ENCODE measurements at places on chromosomes 7 and 10.

DNA sequence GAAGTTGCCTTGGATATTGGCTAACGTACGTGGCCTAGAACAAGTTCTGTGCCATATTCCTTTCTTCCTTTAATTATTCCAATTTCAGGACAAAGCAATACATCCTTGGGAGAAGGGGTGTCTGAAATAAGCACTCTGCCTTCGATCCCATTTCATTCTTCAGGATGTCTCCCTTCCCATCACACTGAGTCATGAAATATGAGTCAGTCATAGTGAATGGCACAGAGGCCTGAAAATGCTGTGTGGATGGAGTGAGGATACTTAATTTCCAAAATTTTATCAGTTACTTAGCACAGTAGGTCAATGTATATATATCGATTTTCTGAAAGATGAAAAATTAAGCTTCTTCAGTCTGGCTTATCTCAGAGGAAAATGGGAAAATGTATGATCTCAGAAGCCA, 19.5 kb downstream of the EVX1 start:
- DNase-seq, result no peak

DNA sequence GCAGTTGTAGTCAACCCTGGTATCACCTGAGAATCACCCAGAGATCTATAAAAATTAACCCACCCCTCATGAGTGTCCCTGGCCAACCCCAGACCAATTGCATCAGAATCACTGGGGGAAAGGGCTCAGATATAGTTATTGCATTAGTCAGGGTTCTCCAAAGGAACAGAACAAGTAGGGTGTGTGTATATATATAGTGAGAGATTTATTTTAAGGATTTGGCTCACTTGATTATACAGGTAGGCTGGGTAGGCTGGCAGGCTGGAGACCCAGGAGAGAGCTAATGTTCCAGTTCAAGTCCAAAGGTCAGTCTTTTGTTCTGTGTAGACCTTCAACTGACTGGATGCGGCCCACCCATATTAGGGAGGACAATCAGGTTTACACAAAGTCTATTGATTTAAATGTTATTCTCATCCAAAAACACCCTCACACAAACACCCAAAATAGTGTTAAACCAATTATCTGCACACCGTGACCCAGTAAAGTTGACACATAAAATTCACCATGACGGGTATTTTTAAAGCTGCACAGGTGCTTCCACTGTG, 372.9 kb upstream of the NFE2L3 start:
- no peak for DNase-seq

GRCh38 chr10:122013311-122013780, 24.4 kb downstream of the TACC2 start:
- DNase-seq, result no peak

DNA sequence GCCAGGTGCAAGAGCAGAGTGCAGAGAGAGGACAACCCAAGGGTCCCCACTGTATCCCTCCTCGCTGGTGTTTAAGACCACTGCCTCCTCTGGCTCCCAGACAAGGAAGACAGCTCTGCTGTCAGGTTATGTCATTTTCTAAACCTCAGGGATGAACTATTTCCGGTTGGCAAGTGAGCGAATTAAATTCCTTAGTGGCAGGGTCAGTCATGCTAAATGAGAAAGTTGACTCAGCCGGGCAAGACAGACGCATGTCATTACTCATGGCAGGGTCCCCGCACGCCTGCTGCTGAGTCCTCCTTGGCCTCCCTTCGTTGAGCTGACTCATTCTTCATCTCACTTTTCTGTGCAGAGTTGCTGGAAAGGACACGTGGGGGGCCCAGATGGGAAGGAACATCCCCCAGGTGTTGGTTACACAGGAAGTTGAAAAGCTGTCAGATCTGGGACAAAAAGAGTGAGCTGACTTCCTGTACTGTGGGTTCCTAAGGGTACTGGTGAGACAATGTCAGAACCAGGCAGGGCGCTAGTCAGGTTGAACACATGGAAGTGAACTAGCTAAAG, 47.1 kb upstream of the UCN3 start:
- no peak for DNase-seq

GRCh38 chr7:131157530-131158243, 170.0 kb upstream of the MKLN1 start:
- no peak for DNase-seq

- DNase-seq, result no peak
These were observed 159.9 kb upstream of the MGMT start for GRCh38 chr10:129307141-129307540.

DNA sequence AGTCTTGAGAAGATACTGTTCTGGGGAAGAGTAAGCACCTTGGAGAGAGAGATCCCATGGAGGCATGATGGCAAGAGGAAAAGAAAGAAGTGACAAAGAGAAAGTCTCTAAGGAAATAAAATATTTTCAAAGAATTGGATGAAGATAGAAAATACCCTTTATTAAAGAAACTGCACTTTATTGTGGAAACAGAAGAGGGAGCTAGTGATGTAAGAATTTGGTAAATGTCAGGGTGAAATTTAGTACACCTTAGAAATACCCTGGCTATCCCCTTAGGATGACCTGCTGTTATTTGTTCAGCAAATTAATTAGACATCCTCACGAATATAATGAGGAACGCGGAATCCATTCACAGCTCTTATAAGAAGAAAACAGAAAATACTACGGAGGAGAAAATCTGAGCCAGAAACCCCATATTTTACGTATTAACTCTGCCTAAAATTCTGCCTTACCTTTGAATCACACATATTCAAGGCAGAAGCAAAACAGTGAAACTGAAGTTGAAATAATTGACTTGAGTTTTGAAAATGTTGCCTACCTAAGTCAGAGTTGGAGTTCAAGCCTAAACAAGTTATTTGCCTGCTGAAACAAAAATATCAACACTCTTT, 90.7 kb downstream of the TFPI2 start:
- no peak for DNase-seq

DNA sequence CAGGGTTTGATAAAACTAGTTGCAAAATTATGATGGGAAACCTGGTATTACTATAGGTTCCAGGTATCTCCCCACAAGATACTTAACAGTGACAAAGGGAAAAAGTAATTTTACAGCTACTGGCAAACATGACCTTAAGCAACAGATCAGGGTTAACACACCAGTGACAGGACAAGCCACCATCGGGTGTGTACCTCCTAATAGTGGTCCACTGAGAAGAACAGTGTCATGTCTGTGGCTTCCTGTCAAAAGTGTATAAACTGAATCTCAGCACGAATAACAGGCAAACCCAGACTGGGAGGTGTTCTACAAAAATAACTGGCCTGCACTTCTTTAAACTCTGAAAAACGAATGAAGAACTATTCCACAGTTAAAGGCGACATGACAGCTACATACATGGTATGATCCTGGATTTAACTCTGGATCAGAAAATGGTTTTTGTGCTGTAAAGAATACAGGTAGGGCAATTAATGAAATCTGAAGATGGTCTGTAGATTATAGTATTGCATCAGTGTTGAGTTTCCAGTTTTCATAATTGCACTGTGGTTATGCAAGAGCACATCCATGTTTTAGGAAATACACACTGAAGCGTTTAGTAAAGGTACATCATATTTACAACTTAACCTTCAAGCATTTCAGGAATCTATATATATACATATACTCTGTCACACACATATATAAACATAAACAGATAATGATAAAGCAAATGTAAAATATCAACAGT, 32.0 kb upstream of the ARMS2 start:
- DNase-seq, result no peak

DNA sequence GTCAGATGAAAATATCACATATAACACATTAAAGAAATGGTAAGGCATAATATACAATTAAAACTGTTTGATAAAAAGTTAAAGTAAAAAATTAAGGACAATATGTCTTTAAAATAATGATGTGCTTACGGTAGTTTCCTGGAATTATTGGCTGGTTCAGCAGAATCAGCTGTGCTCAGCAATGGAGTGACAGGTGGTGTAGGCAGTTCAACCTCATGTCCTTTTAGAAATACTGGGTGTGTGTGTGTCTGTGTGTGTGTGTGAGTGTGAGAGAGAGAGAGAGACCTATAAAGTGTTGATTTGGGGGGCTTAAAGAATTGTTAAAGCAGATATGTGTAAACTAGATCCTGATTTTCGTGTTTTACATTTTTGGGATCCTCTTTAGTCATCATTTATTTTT, 141.2 kb downstream of the ADAM22 start:
- DNase-seq, result no peak

DNA sequence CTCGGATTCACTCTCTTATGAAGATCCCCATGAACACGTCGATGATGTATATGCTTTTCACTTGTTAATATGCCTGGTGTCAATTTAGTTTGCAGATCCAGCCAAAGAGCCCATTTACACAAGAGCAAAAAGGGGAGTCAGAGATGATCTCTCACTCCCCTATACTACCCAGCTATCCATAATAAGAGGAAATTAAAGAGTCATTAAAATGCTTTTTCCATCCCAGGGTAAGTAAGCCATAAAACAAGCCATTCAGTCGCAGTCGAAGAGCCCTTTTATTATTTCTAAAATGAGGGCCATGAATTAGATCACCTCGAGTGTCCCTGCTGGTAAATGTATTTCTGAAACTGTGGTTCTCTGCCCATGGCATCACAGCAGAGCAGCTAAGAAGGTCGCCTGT, 41.2 kb downstream of the CHCHD3 start:
- peak; percentile 44 for DNase-seq
